ENCODE measurements at places on chromosomes 7 and 10.

DNA sequence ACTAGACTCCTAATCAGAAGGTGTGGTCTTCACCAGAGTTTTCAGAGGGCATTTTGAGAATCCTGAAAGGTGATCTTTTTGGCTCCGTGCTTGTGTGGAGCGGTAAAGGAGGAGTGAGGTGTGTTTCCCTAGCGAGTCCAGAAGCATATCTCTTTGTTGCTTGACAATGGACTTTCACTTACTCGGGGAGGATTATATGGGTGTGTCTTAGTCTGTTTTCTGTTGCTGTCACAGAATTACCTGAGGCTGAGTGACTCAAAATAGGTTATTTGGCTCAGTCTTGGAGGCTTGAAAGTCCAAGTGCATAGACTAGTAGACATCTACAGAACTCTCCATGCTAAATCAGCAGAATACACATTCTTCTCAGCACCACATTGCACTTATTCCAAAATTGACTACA lies 57.9 kb downstream of the AKR1C4 start:
- DNase-seq = no peak

DNA sequence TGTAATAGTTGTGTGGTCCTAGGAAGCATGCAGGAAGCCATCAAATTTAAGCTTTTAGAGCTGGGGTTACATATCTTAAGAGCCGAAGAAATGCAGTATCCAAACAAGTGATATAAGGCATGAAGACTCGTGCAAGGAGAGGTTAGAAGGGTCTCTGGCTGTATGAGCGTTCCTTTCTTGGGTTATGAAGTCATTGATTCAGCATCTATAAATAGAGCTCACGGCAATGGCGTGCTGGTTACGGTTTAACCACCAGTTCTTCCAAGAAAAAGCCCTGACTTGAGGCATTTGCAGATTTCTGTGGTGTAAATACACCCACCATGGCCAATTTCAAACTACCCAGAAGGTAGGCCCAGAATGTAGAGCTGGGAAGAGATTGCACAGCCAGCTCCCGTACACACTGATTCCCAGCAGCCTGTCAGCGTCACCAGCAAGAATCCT lies 72.0 kb upstream of the KAT6B start:
- no peak for DNase-seq

DNA sequence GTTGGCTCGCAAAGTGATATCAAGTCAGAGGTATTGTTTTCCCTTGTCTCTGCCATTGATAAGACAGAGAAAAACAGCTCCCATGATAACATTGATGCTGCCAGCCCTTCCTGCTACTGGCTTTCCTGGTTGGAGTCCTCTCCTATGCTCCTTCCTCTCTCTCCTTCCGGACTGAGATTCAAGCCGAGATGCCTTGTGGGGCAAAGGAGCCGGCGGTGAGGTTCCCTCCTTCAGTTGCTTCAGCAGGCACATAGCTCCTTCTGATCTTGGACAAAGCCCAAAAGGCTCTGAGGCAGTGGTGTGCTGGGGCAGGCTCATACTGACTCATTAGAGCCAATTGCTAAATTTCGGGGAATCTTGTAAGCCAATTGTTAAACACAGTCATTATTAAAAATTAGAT lies 8.8 kb upstream of the ZCCHC24 start:
- no peak for DNase-seq

DNA sequence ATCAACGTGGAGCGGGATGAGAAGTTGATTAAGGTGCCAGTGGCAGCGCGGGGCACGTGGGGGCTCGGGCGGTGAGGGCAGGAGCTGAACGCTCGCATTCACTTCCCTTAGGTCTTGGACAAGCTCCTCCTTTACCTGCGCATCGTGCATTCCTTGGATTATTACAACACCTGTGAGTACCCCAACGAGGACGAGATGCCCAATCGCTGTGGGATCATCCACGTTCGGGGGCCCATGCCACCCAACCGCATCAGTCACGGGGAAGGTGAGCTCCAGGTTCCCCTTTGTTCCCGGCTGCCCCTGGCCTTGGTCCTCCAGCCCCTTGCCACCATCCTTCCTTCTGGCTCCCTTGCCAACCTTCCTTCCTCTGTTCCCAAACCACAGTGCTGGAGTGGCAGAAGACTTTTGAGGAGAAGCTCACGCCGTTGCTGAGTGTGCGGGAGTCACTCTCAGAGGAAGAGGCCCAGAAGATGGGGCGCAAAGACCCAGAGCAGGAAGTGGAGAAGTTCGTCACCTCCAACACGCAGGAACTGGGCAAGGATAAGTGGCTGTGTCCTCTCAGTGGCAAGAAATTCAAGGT lies 2.5 kb downstream of the UFSP1 start:
- DNase-seq = no peak

- no peak for DNase-seq
These were observed 73.0 kb downstream of the ANLN start for GRCh38 chr7:36462551-36463137.

DNA sequence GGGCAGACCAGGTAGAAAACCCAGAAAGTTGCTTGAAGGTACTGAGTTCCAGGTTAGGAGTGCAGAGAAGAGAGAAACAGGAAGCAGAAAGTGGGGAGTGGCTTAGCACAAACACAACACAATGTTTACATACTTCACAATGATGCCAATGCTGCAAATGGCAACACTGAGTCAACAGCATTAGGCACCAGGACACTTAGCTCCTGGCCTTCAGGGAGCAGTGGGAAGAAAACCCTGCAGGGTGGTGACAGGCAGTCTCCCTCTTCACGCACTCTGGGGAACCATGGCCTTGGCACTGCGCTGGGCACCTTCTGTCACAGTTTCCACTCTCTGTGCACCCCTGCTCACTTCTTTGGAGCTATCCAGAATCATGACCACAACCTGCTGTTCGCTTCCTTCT lies 7.3 kb downstream of the ICA1 start:
- no peak for DNase-seq

- no peak for DNase-seq
These were observed 589.2 kb downstream of the INHBA start for GRCh38 chr7:41113719-41114118.

DNA sequence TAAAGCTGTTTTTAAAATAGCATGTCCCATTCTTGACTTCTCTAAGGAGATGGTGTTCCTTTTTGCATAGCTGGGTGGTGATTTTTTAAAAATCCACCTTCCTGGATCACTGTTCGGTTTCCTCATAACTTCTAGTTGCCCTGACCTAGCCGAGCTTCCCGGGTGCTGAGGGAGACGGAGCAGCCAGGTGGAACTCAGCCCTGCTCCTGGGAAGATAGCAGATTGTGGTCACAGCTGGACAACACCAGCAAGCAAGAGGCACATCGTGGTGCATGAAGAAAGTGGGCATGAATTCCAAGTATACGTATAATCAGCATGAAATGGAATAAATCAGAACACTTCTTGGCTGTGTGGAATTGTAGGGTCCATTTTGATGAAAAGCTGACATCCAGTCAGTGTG lies 73.5 kb upstream of the RSU1 start:
- no peak for DNase-seq

- DNase-seq = no peak
These were observed 103.9 kb upstream of the POT1 start for GRCh38 chr7:125033506-125033905.

- DNase-seq = no peak
These were observed 14.7 kb downstream of the LRGUK start for GRCh38 chr7:134141868-134142264.

- no peak for DNase-seq
These were observed 180.5 kb upstream of the CTBP2 start for GRCh38 chr10:125340903-125341302.

GRCh38 chr7:82723411-82723810 lies 279.8 kb upstream of the CACNA2D1 start:
- no peak for DNase-seq

- no peak for DNase-seq
These were observed 24.6 kb upstream of the MKLN1 start for GRCh38 chr7:131302876-131303707.

All from hypothalamus (tissue), 51 donors.